ENCODE measurements at places on chromosomes 5 and 9.

- DNase-seq, result no peak
Observed at GRCh38 chr9:136854113-136854841, 2.1 kb downstream of the MAMDC4 start.

- DNase-seq, result no peak
Observed at GRCh38 chr5:43190755-43191603, 1.0 kb upstream of the NIM1K start.

- no peak for DNase-seq
Observed at GRCh38 chr5:118965890-118966289, 22.5 kb downstream of the DTWD2 start.

GRCh38 chr5:67510204-67510603 lies 313.6 kb upstream of the CD180 start:
- no peak for DNase-seq

GRCh38 chr5:36653044-36653705 lies 46.8 kb downstream of the SLC1A3 start:
- DNase-seq, result no peak

DNA sequence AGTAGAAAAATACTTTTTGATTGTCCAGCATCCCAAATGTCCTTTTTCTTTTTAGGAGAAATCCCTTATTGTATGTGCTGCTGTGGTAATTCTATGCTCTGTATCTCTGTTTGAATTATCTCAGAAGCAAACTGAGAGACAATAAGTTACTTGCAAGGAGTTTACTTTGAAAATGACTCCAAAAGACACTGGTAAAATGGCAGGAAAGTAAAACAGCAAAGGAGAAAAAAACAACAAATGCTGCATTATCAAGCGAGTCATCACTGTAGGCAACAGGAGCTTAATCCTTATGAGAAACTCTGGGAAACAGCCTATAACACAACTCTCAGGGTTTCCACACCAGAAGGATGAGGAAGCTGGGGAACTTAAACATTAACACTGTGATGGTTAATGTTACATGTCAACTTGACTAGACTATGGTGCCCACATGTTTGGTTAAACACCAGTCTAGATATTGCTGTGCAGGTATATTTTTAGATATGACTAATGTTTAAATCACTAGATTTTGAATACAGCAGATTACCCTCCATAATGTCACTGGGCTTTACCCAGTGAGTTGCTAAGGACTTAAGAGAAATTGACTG lies 92.6 kb upstream of the GAS1 start:
- DNase-seq, result no peak

- no peak for DNase-seq
Observed at GRCh38 chr5:64691291-64691690, 988 bp downstream of the SHISAL2B start.

DNA sequence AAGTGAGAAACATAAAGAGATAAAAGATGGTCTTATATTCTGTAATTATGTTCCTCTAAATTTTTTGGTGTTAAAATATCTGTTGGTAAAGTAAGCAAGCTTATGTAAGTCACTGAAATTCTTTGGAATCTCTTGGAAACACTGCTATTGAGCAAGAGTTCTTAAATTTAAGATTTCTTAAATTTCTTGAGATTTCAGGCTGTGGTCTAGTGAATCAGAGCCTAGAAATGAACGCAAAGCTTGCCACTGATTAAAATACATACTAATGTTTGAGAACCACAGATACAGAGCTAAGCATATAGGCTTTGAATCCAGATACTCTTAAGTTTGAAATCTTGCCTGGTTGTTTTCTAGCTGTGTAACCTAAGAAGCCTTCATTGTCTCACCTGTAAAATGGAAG lies 133.4 kb downstream of the TRPM3 start:
- DNase-seq, result no peak

DNA sequence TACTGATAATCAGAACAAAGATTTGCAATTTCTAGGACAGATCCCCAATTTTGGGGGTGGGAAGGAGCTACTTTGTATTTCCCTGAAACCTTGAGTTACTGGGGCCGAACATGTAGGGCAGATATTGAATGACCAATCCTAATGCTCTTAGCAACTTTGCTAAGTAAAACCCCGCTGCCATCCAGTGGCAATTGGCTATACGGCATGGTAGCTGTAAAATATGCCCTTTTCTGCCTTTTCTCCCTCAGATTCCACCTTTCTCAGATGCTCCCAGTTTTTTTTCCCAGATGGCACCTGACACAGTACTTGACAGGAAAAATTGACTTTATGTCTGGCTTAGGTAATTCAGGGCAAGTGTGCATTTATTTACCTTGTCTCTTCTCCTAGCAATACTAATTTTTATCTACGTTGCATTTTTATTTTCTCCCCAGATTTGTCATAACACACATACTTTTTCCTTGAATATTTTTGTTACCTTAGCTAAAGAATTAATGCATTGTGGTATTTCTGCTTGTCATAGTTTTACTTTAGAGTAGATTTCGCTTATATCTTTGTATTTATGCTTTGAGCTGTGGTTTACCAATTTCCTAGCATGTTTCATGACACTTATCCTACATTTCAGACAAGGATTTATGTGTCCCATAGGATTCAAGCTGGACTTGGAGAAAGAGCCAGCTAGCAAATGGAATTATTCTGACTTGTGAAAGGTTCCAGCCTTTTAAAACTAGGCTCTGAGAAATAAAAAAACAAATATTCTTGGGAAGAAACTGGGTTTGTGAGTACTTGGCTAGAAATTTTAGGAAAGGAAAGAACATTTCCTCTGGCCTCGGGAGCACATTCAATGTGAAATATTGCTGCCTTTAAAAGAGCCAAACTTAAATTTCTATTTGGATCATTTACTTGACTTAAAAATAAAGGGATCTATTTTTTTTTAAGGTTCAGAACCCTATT lies 37.4 kb downstream of the PIK3R1 start:
- peak; percentile 38 for DNase-seq

GRCh38 chr5:31122998-31123951 lies 70.2 kb upstream of the CDH6 start:
- DNase-seq, result no peak

GRCh38 chr5:136174021-136174659 lies 18.8 kb downstream of the SMIM32 start:
- DNase-seq, result no peak

DNA sequence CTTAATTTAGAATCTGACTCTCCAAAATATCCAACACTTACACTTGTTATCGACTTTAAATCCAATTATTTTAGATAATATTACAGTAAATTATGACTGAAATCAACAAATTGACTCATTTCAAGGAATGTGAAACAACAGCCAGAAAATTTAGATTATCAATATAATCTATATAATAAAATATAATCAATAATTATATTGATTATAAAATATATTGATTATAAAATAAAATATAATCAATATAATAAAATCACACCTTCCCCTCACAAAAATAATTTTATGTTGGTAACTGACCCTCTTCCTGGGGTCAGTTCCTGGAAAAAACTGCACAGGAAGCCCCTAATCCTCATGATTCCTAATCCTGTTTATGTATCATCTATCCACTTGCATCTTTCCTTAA lies 91.1 kb downstream of the CEMIP2 start:
- DNase-seq, result no peak

- no peak for DNase-seq
Observed at GRCh38 chr5:151718646-151719045, 31.9 kb upstream of the SPARC start.

GRCh38 chr9:108953983-108954574 lies 19.9 kb downstream of the ABITRAM start:
- no peak for DNase-seq

DNA sequence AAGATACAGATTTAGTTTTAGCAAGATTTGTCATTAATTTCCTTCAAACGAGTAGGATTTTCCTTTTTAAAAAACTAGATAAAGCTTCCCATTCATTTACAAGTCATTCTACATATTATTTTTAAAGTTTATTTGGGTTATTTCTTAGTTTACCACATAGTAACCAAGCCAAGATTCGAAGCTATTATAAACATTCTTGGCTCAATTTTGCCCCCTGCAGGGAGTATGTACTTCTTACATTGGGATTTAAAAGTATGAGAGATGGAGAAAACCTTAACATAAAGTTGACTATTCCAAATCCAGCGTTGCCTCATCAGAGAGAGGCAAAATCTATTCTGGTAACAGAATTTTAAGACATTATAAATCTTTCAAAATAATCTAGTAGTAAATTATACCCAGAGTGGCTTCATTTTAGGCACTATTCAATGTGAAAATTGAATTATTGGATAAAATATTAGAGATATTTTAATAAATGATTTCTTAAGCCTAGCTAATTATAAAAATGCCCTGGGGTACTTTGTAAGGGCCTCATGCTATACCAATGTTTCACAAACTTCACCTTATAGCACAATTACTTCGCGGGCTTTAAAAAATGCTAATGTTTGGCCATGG lies 39.1 kb downstream of the FBN2 start:
- DNase-seq, result no peak

GRCh38 chr9:130837643-130838042 lies 2.6 kb downstream of the ABL1 start:
- no peak for DNase-seq

GRCh38 chr5:55300890-55301289 lies 6.6 kb downstream of the DHX29 start:
- DNase-seq, result no peak

DNA sequence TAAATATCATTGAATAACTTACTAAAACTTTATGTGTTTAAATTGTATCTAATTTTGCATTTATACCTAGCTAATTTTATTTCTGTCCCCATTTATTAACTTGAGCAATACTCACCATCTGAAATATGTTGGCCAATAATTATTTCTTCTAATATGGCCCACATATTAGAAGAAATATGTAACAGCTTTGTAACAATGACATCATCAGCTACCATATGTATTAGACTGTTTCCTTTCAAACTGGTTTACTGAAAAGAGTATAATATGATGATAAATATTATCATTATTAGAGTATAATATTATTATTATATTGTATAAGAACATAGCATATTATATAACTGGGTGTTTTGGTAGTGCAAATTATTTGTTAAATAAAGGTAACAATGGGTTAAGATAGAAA lies 220.5 kb downstream of the FBXL7 start:
- no peak for DNase-seq

- DNase-seq, result no peak
Observed at GRCh38 chr9:133257465-133257956, 17.5 kb downstream of the ABO start.

- DNase-seq, result no peak
Observed at GRCh38 chr9:4704129-4704528, 24.8 kb downstream of the CDC37L1 start.

- no peak for DNase-seq
Observed at GRCh38 chr9:88724331-88724730, 189.4 kb downstream of the NXNL2 start.

- no peak for DNase-seq
Observed at GRCh38 chr5:78794693-78795215, 146.2 kb upstream of the LHFPL2 start.

DNA sequence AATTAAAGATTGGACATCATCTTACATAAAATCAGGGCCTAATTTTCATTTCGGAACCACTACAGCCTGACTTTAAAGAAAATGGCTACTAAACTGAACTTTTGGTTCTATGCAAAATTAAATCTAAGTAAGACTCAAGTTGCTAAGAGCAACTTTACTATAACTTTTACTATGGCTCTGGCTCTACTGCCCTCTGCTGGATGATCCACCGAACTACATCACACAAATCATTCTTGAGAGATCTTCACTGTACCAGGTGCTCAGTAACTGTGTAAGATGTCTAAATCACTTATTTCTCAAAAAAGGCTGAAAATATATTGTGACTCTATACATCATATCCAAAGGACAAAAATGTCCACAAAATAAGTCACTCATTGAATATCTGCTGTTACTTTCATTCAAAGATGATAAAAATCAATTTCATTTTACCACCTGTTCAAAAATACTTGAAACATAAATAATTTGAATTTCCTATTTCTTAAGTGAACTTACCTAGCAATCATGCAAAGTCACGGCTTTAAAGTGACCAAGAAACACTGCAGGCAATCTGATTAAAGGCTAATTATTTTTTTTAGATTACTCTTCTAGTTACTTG lies 13.5 kb downstream of the MOCS2 start:
- DNase-seq, result peak; percentile 72

DNA sequence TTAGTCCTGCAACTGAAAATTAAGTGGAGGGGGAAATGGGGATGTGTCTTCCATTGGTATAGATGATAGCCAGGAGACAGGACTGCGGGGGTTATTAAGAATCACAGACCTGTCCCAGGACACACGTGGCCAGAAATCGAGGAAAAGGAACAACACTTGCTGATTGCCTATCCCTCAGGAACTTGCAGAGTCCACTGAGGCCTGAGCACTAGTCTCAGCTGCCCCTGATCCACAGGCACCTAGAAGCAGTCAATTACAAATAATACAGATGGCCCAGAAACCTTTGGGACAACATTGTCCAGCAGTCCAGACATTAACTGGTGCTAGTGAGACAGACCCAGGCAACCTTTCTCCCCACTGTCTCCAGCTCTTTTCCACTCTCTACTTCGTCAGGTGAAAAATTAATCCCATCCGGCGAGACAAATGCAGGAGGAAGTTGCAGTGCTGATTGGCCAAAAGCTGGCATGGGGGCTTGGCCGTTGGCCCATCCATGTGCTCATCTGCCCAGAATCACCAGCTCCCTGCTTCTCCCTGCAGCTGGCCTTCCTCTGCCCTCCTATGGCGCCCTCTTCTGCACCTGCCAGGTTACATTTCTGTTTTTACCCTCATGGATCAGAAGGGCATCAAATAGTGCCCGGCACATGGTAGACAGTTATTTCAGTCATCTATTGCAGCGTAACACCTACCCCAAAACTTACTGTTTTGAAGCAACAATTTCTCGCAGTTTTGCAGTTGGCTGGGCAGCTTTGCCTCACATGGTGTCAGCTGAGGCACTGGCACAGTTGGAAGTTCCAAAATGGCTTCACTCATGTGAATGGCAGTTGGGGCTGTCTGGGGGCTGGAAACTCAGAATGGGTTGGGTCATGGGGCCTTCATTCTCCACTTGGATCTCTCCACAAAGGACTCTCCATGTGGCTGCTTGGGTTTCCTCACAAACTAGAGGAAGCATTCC lies 3.6 kb upstream of the B4GALT1 start:
- DNase-seq, result no peak

- no peak for DNase-seq
Observed at GRCh38 chr5:127010362-127010761, 20.0 kb downstream of the MARCHF3 start.

DNA sequence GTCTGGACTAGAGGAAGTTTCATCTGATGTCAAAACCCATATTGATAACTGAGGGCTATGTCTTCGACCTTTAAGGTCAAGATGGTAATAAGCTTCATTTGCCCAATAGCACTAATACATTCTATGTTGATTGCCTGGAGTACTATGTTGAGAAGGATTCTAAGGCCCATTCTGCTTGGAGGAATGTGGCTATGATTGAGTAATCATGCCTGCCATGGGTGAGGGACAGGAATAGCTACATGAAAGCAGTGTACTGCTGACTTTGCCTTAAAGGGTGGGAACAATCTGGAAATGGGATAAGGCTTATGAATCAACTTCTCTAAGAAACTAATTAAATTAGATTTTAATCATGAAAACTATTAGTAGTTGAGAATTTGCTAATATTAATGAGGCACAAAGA lies 13.6 kb downstream of the NNT start:
- DNase-seq, result no peak

- DNase-seq, result no peak
Observed at GRCh38 chr9:27701587-27701986, 128.3 kb upstream of the C9orf72 start.
